ENCODE measurements at places on chromosomes 16 and 17.

GRCh38 chr17:78706271-78706915 is 75.7 kb downstream of the CYTH1 start:
- DNase-seq: no peak

GRCh38 chr16:50961952-50962351 is 189.1 kb downstream of the SALL1 start:
- no peak for DNase-seq

- DNase-seq: no peak
Measured at GRCh38 chr17:44214230-44214494, 5.3 kb downstream of the UBTF start.

GRCh38 chr16:53537626-53538025 is 34.6 kb upstream of the AKTIP start:
- no peak for DNase-seq

GRCh38 chr17:39750131-39751015 is 12.6 kb downstream of the GRB7 start:
- no peak for DNase-seq

Data from Kasumi-1 (cell line).